ENCODE measurements at places on chromosomes 3 and 15.
A peak's percentile ranks its signal among the peaks of the same experiment; 100 is the strongest.

GRCh38 chr3:71725271-71725991, at the start of gene EIF4E3:
EIF4E3 (minus strand) TSS chr3:71725402; CDS start chr3:71725367, 35 bp downstream.
- DNase-seq: peak; percentile 79

GRCh38 chr3:81910244-81910852, 148.9 kb upstream of the GBE1 start:
- DNase-seq: peak; percentile 65

- peak; percentile 73 for DNase-seq
Measured at GRCh38 chr3:46812237-46812791, 50.9 kb downstream of the MYL3 start.

DNA sequence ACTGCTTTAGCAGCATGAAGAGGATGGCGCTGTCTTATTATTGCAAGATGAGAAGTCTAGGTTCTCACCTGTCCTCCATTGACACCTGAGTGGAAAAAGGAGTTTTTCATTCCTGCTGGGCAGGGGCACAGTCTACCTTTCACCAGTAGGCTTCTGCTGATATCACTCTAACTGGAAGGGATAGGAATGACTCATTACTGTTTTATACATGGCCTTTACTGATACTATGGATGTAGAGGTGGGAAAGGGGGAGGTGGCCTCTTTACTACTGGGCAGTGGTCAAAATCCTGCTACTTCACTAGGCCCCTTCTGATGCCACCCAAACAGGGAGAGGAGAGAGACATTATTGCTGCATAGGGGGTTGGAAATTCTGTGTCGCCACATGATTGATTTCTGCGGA, 97.8 kb downstream of the BBX start:
- no peak for DNase-seq

DNA sequence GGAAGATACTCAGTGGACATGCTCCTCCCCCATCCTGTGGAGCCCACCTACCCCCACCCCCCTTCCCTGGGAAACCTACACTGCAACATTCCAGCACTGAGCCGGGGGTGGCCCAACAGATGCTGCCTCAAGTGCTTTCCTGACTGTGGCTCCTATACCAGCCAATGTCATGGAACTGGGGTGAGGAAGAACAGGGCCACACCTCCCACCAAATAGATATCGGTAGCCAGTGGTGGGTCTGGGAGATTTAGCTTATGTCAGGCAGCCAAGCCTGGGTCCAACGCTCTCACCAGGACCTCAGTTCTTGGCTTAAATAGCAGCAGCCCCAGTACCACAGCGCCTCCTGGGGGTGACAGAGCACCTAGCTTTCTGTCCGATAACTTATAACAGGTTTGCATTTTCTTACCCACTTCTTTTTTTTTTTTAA, 30.3 kb downstream of the CDC25A start:
- peak; percentile 75 for DNase-seq

GRCh38 chr3:98824256-98824655, 61.1 kb downstream of the ST3GAL6 start:
- DNase-seq: no peak

GRCh38 chr15:101698314-101698713, 26.0 kb downstream of the TARS3 start:
- peak; percentile 26 for DNase-seq

- DNase-seq: no peak
Measured at GRCh38 chr3:3641877-3642455, 157.3 kb upstream of the LRRN1 start.

GRCh38 chr15:26166429-26166828, 303.3 kb upstream of the ATP10A start:
- DNase-seq: no peak

DNA sequence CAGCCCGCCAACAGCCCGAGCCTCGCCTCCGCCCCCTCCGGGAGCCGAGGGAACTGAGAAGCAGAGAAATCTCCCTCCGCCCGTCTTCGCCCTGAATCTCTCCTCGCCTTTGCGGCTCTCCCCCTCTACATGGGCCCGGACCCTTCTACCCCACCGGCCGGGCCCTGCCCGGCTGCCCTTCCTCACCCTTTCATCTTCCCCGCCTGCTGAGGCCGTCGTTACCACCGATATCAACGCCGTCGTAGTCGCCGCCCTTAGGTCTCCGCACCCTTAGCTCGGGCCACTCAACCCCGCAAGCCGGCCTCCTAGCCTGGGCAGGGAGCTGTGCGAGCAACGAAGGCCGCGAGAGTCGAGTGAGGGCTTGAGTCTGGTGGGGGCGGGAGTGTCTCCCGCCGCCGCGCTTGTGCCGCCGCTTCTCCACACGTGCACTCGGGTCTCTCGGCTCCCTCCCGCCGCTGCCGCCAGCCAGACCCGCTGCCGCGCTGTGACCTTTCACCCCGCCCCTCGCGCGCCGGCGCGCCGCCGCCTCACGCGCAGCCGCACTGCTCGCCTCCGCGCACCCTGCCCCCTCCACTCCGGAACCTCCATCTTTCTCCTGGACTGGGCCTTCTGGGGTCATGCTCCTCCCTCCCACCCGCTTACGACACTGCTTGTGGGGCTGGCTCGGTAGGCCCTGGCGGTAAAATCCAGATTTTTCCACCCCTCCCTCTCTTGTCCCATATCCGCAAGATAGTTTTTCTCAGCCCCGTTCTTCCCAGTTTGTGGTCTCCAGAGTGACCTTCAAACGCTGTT, at the start of gene NAA50:
TSS of gene NAA50 (minus strand) at position 494 of the 792 bp plus-strand sequence. CDS start at position 194, 300 bp downstream.
- peak; percentile 94 for DNase-seq

DNA sequence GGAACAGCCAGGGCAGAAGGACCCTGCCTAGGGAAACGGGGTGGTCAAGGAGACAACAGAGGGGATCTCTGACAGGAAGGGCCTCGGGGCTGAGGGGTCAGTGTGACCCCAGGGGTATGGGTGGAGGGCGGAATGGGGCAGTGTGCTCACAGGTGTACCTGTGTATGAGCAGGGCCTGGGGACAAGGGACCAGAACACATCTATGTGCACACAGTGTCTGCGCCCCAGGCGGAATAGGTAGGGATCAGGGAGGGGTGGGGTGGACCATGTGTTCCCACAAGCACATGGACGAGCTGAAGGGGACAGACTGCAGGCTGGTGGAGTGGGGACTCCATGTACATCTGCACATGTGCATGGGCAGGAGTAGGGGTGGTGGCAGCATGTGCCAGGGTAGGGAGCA, 5.0 kb upstream of the TLR9 start:
- no peak for DNase-seq

DNA sequence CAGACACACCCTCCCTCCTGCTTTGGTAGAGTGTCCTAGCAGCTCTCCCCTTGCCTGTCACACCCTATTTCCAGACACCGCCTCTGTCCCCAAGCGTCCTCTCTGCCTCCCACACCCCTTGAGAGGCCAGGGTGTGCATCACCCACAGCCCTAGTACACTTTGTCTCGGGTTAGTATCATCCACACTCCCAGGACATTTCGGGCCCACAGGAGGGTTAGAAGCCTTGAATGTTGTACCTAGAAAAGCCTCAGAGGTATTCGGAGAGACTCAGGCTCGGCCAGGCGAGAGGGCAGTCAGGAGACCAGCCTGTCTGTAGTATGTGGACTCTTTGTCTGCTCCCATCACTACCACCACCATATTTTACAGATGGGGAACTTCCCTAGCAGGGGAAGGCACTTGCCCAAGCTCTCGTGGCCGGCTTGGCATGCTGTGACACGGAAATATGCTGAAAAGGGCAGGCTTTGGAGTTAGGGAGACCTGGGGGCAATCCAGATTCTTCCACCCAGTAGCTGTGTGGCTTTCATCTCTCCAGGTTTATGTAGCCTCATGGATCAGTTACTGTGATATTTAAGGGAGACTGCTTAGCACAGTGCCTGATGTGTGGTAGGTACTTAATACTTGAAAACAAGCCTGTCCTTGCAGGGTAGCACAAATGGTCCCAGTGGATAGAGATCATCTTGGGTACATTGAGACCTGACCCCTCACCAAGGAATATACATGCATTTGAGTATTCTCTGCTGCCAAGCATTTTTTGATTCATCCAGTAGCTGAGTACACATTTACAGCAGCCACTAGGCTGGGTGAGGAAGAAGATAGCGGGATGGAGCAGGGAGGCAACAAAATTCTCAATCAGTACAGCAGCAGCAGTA, 1.4 kb downstream of the TMEM43 start:
- DNase-seq: peak; percentile 39

DNA sequence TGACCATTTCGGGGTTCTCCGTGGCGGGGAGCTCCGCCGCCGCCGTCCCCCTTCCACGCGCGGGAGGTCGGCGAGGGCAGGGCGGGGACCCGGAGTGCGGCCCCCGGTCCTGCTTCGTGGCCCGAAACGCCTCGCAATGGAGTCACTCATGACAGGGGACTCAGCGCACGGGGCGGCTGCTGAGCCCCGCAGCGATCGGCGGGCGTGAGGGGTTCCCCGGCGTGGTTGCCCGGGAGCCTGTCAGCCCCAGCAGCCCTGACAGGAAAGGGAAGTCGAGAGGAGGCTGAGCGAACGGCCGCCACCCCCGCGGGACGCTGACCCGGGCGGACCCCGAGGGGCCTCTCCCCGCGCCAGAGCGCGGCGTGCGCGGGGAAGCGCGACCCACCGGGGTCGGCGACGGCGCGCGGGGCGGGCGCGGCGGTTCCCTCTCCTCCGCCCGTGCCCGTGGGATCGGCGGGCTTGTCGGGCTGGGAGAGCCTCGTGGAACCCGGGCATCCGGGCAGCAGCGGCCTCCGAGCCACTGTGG, 564 bp upstream of the PIGZ start:
- DNase-seq: peak; percentile 59

DNA sequence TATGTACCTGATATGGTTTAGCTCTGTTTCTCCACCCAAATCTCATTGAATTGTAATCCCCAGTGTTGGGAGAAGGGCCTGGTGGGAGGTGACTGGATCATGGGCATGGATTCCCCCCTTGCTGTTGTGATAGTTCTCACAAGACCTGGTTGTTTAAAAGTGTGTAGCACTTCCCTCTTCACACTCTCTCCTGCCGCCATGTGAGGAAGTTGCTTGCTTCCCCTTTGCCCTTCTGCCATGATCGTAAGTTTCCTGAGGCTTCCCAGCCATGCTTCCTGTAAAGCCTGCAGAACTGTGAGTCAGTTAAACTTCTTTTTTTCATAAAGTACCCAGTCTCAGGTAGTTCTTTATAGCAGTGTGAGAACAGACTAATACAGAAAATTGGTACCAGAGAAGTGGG, 93.1 kb downstream of the C3orf70 start:
- no peak for DNase-seq

GRCh38 chr3:81716870-81717509, 44.5 kb downstream of the GBE1 start:
- DNase-seq: peak; percentile 64

- peak; percentile 96 for DNase-seq
Measured at GRCh38 chr15:45200001-45200798, 12.4 kb upstream of the SHF start.

GRCh38 chr3:16808393-16809107, 76.2 kb upstream of the PLCL2 start:
- DNase-seq: peak; percentile 18

DNA sequence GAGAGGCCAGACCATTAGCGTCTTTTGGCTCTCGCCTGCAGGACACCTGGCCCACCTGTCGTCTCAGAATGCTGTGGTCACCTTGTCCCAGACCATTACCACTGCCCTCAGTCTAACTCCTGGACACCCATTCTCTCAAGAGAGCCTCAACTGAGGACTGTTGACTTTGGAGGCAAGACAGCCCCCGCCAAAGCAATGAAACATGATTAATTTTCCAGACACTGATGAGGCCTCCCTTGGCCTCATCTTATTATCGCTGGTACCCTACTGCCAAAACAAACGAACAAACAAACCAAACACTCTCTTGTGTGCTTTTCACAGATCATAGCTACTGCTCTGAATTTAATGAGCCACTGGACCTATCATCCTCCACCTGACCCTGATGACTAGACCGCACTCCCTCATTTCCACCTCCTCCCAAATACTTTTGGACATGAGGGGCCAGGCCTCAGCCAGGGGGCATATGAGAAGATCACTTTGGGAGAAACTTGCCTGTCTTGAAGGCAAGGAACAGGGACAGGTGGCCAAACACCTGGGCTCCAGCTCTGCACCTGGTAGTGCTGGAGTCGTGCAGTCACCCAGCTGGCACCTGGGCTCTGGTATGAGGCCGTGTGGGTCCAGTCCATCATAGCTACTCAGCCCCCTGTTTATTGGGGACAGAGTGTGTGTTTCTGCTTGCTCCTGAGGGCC, 27.6 kb downstream of the ALS2CL start:
- no peak for DNase-seq

- no peak for DNase-seq
Measured at GRCh38 chr3:58285334-58285733, 20.7 kb upstream of the RPP14 start.

- no peak for DNase-seq
Measured at GRCh38 chr15:95953032-95953431, 377.5 kb upstream of the NR2F2 start.

GRCh38 chr3:179391906-179392305, 44.4 kb downstream of the MFN1 start:
- no peak for DNase-seq

DNA sequence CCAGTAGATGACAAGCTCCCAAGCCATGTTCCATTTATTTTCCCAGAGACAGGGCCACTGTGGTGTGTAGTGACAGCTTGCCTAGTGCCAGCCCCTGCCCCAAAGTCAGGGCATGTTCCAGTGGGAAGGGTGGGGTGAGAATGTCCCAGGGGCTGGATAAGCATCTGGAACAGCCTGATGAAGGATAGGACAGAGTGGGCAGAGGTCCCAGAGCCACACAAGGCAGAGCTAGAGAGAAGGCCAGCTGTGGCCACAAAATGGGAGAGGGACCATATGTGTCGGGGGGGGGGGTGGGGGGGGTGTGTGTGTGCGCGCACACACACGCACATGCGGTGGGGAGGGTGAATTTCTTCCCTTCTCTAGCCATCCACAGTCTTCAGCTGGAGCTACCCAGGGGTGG, 27.0 kb upstream of the TSPAN3 start:
- DNase-seq: no peak

DNA sequence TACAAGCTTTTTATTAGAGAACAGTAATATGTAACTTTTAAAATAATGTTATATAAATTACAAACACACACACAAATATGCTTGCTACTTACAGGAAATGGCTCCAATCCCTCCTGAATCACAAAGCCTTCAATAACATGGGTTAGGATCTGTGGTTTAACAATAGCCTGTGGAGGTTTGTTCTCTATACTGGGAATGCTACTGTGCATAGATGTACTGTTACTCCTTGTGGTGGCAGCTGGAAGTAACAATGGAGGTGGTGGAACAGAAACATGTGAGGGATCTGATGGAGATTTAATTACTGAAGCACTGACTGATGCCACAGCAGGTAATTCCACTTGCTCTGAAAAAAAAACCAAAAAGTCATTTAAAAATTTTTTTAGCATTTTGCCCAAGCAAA, 64.4 kb downstream of the PHC3 start:
- DNase-seq: peak; percentile 38

DNA sequence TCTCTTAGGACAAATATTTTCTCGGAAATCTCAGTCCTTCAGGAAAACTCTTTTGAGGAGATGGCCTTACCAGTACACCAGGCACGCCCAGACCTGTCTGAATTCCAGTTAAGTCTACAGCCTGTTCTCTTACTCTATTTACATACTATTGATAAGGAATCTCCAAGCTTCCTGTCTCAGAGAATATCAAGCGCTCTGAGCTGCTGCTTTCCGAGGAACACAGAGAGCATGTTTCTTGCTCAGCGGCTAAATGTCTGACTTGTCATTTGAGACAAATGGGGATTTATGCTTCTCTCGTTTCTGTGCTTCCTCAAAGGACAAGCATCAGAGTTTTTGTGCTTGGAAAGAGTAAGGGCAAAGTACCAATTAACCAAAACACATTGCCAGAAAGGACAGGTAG, 112.4 kb upstream of the CCDC54 start:
- DNase-seq: no peak

- DNase-seq: peak; percentile 83
Measured at GRCh38 chr3:81726735-81727134, 34.7 kb downstream of the GBE1 start.
